H9 (cell line): ENCODE measurements at places on chromosomes 11 and 22. TPM values are rescaled to one million over a fixed set of nuclear protein-coding genes. Genes with fewer than 3 reads are reported as not detected.

The OR2D2 gene
- 0.26 and 0.79 TPM in 2 replicates for total RNA-seq

The OR2AT4 gene
- not detected in 2 replicates for total RNA-seq

The MS4A4E gene
- total RNA-seq: 0.42 TPM in 1 of 2 replicates, not detected in the other

The ANGPTL5 gene
- total RNA-seq: not detected in 2 replicates

The XKR3 gene
- 0.22 TPM in 1 of 2 replicates, not detected in the other for total RNA-seq

The RIMBP3C gene
- 0.22 and 0.44 TPM in 2 replicates for total RNA-seq

The LGR4 gene
- 97.1 and 99.2 TPM in 2 replicates for total RNA-seq

The GLB1L3 gene
- total RNA-seq: 11.2 and 11.7 TPM in 2 replicates

The ARHGAP8 gene
- 29.3 and 35.4 TPM in 2 replicates for total RNA-seq

The RAG2 gene
- not detected in 2 replicates for total RNA-seq

The KDM4E gene
- not detected in 2 replicates for total RNA-seq

The SMTNL1 gene
- total RNA-seq: 0.18 TPM in 1 of 2 replicates, not detected in the other

The OR52I2 gene
- total RNA-seq: not detected in 2 replicates

The ZNRF3 gene
- 20.5 and 20.6 TPM in 2 replicates for total RNA-seq

The STK33 gene
- total RNA-seq: 16.4 and 19.5 TPM in 2 replicates

The GP1BB gene
- 2.4 and 3.4 TPM in 2 replicates for total RNA-seq

The MOGAT2 gene
- total RNA-seq: not detected in 2 replicates

The MS4A14 gene
- not detected in 2 replicates for total RNA-seq

The KIF18A gene
- total RNA-seq: 25.3 and 25.9 TPM in 2 replicates

The GGTLC3 gene
- not detected in 2 replicates for total RNA-seq

The SMIM35 gene
- total RNA-seq: not detected in 2 replicates

The UVRAG gene
- total RNA-seq: 15.0 and 18.5 TPM in 2 replicates

The AGBL2 gene
- total RNA-seq: 3.0 and 4.3 TPM in 2 replicates

The TPH1 gene
- 0.07 and 0.17 TPM in 2 replicates for total RNA-seq

The OR56A4 gene
- not detected in 2 replicates for total RNA-seq

The CYP2D6 gene
- total RNA-seq: 2.0 and 2.3 TPM in 2 replicates

The ASPHD2 gene
- 7.1 and 8.5 TPM in 2 replicates for total RNA-seq

The GUCY1A2 gene
- total RNA-seq: 0.55 and 0.70 TPM in 2 replicates

The SEC14L3 gene
- not detected in 2 replicates for total RNA-seq

The TRPC6 gene
- 12.5 and 14.4 TPM in 2 replicates for total RNA-seq

The ANKK1 gene
- 0.11 and 0.20 TPM in 2 replicates for total RNA-seq

The OR2AG2 gene
- 0.26 and 0.33 TPM in 2 replicates for total RNA-seq

The PKDREJ gene
- total RNA-seq: 0.04 and 0.09 TPM in 2 replicates

The CABP4 gene
- total RNA-seq: 0.09 TPM in 1 of 2 replicates, not detected in the other

The DEUP1 gene
- total RNA-seq: 0.22 TPM in 1 of 2 replicates, not detected in the other

The POU2F3 gene
- 1.1 and 1.3 TPM in 2 replicates for total RNA-seq

The CNTF gene
- total RNA-seq: 2.4 and 3.5 TPM in 2 replicates

The MS4A8 gene
- not detected in 2 replicates for total RNA-seq

The RIMBP3B gene
- 0.39 and 0.77 TPM in 2 replicates for total RNA-seq

The MRGPRX4 gene
- not detected in 2 replicates for total RNA-seq

The FANCF gene
- total RNA-seq: 15.3 and 17.8 TPM in 2 replicates
